ENCODE measurements at places on chromosomes 13 and 19.

DNA sequence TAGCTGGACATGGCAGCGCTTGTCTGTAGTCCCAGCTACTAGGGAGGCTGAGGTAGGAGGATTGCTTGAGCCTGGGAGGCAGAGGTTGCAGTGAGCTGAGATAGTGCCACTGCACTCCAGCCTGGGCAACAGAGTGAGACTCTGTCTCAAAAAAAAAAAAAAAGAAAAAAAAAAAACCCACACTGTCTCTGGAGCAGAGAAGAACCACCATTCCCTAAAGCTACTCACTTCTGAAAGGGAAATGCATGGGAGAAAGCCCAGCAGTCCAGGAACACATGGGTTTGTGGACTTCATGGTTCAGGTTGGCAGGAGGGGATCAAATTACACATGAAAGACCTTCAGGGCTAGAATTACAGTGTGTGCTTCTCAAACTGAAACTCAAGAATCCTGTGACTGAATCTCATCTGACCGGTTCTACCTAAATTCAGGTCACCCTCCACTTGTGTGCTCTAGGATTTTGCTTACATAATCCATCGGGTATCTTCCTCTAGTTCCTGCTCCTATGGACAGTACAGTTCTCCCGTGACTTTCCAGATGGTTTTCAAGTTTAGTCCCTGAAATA lies 30.2 kb upstream of the CPB2 start:
- peak; percentile 53 for DNase-seq

- DNase-seq, result no peak
These were observed 66.1 kb upstream of the ANKRD10 start for GRCh38 chr13:110980921-110981320.

DNA sequence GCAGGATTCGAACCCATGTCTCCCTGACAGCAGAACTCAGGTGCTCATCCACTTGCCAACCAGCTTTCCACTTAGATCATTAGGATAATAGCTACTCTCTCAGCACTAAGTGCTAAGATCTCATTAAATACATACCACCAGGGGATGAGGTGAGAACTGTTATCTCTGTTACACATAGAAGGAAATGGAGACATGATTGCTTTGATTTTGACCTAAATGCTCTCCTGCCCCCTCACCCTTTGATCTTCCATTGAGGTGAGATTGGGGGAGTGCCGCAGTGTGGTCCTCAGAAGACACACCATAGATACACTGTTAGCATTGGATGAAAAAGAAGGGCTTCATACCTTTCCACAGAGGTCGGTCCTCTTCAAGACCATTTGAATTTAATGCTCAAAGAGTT lies 38.9 kb upstream of the NPAS1 start:
- DNase-seq, result no peak

- DNase-seq, result no peak
These were observed 2.0 kb upstream of the GRK1 start for GRCh38 chr13:113664751-113665596.

GRCh38 chr19:4990306-4990705 lies 21.4 kb downstream of the KDM4B start:
- DNase-seq, result no peak

DNA sequence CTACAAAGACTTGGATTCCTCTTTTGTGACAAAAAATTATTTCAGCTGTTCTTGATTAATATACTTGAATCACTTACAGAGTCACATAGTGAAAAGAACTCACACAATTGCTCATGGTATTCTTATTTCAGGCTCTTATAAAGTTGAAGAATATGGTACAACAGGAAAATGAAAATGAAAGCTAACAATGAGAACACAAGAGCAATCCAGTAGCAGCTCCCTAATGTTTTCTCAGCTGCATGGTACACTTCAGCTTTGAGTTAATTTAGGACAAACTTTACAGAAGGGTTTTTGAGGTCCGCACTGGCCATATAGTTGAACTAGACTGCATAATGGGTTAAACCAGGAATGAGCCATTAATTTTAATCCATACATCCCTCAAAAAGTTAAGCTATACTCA lies 1261.8 kb downstream of the SLITRK5 start:
- DNase-seq, result no peak

GRCh38 chr19:821825-822503 lies at the start of gene PLPPR3:
Gene PLPPR3 (minus strand): TSS chr19:821955. CDS start chr19:821559, 396 bp downstream.
- DNase-seq, result no peak

DNA sequence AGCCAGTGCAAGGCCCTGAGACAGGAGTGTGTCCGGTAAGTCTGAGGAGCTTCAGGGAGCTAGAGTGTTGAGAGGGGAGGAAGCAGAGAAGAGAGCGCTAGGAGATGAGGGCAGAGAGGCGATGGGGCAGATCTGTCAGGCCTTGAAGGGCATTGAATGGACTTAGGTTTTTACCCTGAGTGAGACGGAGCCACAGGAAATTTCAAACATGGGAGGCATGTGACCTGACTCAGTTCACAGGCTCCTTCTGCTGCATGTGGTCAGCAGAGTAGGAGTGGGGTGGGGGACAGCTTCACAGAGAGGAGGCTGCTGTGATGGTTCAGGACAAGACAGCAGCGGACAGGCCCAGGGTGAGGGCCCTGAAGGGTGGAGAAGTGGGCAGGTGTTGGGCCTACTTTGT lies 2.5 kb upstream of the FAM98C start:
- DNase-seq, result no peak

- DNase-seq, result no peak
These were observed 31.2 kb upstream of the F7 start for GRCh38 chr13:113074401-113074800.

DNA sequence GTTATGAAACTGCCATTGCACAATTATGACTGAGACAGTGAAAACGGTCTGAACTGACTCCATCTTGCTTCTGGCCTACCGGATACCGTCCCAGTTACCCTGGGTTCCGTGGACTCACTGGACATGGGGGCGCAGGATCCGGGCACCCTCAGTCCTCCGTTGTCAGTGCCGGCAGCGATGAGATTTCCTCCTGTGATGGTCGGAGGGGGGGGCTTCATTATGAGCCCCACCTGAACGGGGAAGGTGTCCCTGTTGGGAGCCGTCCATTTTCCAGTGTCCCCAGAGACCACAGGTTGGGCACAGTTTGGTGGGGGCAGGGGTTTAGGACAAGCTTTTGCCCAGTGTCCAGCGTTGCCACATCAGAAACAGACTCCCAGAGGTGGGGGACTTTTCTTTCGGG lies 23.4 kb downstream of the TMEM255B start:
- DNase-seq, result no peak

- DNase-seq, result no peak
These were observed 12.9 kb upstream of the CADM4 start for GRCh38 chr19:43652546-43652874.

DNA sequence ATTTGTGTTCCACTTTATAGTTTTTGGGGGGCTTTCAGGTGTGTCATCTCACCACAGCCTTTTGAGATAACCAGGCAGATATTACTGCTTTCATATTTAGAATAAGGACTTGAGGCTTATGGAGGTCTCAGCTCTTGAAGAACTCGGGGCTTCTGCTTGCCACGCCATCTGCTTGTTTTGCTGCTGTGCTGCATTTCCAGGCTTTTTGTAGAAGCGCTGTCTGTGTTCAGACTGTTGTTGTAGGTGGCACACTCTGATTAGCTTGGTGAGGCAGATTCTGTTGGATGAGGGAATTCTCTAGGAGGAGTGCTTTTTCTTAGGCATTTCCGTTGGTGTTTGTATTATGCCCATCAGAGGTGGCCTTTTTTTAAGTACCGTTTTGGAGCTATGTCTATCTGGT lies 57.2 kb downstream of the WASF3 start:
- DNase-seq, result no peak

- DNase-seq, result no peak
These were observed 800 bp downstream of the RPL28 start for GRCh38 chr19:55386493-55386971.

GRCh38 chr19:44925114-44925891 lies 10.9 kb downstream of the APOC1 start:
- DNase-seq, result peak; percentile 74

GRCh38 chr19:12555456-12555930 lies 4.2 kb upstream of the ZNF564 start:
- DNase-seq, result no peak

GRCh38 chr13:42420304-42420703 lies 148.4 kb downstream of the AKAP11 start:
- DNase-seq, result no peak

Measured in mucosa of gallbladder (tissue), 1 donor.